ENCODE measurements at places on chromosomes 6 and 20.

- peak; percentile 32 for DNase-seq
Observed at GRCh38 chr6:62150048-62150663, 135.9 kb downstream of the KHDRBS2 start.

GRCh38 chr6:117504478-117505144, 22.1 kb downstream of the DCBLD1 start:
- DNase-seq = no peak

DNA sequence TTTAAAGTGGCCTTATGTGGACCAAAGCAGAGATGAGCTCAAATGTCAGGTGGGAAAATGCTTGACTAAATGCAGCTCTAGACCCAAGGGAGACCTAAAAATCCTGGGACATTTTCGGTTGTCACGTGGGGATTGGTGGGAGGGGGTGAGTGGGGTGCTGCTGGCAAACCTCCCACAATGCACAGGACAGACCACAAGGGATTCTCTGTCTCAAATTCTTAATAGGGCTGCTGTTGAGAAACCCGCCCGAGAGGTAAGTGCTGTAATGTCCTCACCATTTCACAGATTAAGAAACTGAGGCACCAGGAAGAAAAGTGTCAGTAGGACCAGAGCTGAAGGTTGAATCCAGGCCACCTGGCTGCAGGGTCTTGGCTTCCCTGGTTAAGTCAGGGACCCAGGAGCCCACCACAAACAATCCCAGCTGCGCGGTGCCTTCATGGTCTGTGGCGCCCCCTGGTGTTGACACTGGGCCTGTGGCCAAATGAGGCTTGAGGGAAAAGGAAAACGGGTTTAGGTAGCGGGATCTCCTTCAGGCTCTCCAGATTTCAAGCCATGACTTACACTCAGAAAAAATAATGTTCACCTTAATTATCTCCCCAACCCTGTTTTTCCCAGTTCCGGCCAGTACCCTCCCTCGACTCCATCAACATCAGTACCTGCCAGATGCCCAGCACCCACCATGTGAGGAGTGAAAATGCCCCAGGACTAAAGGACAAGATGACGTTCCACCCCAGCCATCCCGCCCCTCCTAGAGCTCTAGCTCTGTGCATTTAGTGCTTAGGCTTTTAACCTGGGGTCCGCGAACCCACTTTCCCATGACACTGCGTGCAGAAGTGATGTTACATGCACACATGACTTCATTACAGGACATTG, 7.2 kb downstream of the HLA-G start:
- no peak for DNase-seq

DNA sequence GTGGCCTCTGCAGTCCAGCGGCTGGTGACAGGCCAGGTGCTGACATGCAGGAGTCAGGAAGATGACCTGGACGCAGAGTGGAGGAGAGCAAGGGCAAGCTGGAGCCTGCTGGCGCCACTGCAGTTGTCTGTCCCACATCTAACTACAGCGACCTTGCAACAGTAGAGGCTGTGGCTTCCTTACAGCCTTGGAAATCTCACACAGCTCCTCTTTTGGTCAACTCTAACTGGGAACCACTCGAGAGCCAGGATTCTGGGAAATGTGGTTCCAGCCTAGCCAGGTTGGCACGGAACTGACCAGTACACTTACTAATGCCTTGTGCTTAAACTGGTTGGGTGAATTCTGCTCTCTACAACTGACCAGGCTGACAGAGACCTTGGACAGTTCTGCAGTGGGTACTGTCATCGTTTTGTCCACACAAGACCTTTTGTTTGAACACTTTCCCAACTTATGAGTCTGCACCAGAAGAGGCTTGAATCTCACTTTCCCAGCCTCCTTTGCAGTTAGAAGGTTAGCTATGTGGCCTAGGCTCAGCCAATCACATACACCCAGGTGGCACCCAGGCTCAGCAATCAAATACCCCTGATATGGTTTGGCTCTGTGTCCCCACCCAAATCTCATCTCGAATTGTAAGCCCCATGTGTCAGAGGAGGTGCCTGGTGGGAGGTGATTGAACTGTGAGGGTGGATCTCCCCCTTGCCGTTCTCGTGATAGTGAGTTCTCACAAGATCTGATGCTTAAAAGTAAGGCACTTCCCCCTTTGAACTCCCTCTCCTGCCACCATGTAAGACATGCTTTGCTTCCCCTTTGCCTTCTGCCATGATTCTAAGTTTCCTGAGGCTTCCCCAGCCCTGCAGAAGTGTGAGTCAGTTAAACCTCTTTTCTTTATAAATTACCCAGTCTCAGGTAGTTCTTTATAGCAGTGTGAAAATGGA, 153.5 kb downstream of the ZMYND8 start:
- no peak for DNase-seq

DNA sequence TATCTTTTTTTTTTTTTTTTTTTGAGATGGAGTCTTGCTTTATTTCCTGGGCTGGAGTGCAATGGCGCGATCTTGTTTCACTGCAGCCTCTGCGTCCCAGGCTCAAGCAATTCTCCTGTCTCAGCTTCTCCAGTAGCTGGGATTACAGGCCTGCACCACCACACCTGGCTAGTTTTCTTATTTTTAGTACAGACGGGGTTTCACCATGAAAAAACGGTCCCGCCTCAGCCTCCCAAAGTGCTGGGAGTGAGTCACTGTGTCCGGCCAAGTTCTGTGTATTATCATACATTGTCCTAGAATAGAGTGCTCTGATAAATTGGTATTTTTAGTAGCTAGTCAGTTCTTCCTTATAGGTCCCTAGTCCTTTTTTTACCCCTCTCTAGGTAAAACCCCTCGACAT, 2.8 kb downstream of the SNRPC start:
- no peak for DNase-seq

Data from SK-N-MC (cell line).